ENCODE measurements at places on chromosomes 5 and 9.

- no peak for DNase-seq
Measured at GRCh38 chr9:107907255-107907654, 417.7 kb upstream of the KLF4 start.

- no peak for DNase-seq
Measured at GRCh38 chr9:251398-251797, 36.7 kb downstream of the DOCK8 start.

DNA sequence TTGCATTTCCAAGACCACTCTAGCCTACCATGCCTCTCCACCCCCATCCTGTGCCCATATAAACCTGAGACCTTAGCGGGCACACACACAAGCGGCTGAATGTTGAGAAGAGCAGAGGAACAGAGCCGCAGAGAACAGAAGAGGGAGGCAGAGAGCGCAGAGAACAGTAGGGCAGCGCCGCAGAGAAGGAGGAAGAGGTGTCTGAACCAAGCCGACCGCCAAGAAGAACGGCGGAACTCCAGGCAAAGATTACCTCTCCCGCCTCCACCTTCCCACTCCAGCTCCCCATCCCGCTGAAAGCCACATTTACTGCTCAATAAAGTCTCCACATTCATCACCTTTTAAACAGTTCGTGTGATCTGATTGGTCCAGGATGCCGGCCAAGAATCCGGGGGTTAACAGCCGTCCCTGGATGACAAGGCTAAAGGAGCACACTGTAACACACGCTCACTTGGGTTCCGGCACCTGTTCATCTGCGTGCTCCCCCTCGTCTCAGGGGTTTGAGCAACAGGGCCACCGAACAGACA lies 33.2 kb downstream of the GRIN3A start:
- DNase-seq: peak; percentile 9

DNA sequence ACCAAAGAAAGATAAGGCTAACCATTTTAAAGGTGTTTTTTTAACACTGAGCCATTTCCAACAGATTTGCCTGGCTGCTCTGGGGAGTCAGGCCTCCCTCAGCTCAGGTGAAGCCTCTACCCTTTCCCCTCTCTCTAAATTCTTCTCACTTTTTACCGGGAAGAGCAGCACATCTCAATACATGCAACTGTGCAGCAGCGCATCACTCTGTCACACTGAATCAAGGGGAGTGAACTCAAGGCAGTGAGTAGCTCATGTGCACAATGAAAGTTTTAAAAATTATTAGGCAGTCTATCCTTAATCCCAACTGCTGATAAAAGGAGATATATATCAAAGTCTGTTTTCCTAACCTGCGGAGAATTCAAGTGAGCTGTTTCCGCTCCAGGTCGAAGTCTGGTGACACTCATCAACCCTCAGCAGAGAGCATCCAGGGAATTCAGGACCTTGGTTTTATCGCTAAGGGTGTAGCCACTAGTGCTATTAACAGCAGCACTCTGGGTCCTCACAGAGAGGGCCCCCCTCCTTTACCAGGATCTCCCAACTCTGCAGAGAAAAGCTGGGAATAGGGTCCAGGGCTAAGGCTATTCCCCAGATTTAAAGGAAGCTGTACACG lies 1.0 kb downstream of the CEMIP2 start:
- DNase-seq: no peak

DNA sequence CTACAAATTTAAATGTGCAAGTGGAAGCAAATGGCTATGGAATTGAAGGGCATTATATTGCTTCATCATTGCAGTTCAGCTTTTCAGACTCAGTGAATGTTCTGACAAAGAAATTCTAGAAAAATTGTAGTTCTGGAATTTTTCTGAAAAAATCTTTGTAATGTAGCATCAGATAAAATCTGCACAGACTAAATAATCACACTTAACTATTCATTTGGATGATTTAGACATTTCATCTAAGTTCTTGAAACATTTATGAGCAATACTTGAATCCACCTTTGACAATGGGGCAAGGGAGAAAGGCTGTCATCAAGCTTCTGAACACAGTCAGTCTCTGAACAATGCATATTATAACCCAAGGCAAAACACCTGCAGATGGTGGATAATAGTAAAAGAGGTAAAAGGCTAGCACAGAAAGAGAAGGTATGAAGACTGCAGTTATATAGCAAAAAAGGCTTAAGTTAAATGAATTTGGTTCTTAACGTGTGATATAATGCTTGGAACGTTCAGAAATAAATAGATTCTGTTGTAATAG lies 1352.0 kb upstream of the NUDT12 start:
- DNase-seq: no peak

DNA sequence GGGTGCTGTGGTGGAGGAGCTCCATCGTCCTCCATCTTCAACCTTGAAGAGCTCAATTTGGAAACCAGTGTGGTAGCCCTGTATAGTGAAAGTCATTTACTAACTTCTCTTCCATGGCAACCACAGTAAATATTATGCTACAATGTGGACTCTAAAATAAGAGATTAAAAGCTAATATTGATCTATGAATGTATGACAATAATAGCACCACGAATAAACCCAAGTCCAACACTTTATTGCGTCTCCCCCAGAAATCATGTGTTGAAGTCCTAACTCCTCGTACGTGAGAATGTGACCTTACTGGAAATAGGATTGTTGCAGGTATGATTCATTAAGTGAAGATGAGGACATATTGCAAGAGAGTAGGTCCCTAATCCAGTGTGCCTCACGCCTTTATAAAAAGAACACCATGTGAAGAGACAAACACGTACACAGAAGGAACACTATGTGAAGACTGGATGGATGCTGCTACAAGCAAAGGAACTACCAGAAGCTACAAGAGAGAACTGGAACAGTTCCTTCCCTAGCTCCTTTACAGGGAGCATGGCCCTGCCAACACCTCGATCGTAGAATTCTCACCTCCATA lies 276.2 kb downstream of the PDE4D start:
- no peak for DNase-seq

- DNase-seq: no peak
Measured at GRCh38 chr5:32960340-32961058, 249.4 kb downstream of the NPR3 start.

GRCh38 chr9:109956717-109957440 lies 176.9 kb downstream of the PALM2AKAP2 start:
- DNase-seq: peak; percentile 26

DNA sequence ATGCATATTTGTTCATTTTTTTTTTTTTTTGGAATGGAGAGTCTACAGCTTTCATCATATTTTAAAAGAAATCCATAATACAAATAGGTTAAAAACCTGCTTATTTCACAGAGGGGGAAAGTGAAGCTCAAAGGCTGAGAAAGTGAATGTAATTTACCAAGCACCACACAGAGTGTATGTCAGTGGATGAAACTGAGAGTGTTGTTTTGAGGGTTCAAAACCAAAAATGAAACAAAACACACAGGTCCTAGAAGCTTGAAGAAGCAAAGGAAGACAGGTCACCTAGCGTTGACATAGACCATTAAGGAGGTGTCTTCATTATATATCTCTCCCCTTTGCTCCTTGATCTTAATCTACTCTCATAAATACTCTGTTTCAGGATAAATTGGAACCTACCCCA lies 7.5 kb downstream of the NMUR2 start:
- no peak for DNase-seq

- DNase-seq: no peak
Measured at GRCh38 chr9:3908731-3909130, 382.9 kb upstream of the RFX3 start.

- peak; percentile 7 for DNase-seq
Measured at GRCh38 chr5:171365351-171365750, 22.3 kb upstream of the NPM1 start.

GRCh38 chr5:154766558-154767281 lies 11.5 kb downstream of the LARP1 start:
- DNase-seq: no peak

DNA sequence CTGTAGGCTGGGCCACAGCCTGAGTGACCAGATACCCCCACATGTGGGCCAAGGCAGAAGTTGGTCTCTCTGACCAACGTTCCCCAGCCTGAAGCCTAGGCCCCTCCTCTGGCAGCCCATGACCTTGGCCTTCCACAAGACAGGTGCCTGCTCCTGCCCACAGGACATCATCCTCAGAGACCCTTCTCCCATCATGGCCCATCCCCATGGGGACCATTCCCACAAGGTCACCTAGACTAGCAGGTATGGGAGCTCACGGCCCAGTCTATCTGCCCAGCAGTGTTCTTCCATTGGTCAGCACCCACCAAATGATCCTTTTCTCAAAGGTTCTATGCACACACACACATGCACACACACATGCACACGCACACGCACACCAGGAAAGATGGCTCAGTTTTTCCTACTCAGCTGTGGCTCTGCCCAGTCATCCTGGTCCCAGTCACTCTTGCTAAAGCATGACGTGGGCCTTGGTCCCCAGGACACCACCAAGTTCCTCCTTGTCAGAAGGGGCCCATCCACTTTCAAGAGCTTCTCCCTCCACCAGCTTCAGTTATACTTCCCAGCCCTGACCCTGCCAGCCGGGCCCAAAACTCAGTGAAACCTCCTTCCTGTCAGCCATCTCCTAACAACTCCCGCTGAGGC lies 65.4 kb downstream of the PAX5 start:
- no peak for DNase-seq

DNA sequence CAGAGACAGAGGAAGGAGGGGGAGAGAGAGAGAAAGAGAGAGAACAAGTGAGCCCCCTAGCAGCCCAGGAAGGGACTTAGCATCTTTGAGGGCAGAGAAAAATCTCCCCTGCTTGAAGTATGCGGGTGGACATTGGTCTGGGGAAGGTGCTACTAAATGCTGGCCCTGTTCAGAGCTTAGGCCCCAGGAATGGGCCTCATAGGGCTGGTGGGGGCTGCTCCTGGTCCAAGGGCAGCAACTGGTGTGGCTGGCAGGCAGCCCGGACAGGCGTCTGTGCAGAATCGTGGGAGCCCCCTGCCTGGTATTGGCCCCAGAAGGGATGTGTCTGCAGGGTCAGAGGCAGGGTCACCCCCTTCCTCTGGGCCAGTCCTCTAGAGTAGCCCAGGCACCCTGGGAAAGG lies 47.8 kb upstream of the SUSD3 start:
- DNase-seq: no peak

DNA sequence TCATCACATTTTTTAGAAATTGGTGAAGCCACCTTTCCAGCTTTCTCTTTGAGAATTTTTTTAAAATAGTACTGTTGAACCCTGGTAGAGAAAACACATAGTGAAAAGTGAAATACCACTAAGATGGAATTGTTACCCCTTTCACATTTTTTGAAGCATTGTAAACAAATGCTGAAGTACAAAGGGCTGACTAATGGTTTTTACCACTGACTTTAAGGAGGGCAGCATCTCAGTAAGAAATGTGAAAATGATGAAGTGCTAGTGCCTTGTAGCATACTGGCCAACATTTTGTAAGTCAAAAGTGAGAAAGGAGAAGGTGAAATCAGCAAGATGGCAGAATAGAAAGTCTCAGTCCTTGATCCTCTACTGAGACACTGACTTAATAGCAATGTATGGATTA lies 320.6 kb downstream of the PJA2 start:
- DNase-seq: no peak

GRCh38 chr5:159092972-159093371 lies 6.7 kb downstream of the EBF1 start:
- DNase-seq: no peak

- DNase-seq: peak; percentile 68
Measured at GRCh38 chr5:65796269-65796668, 74.3 kb downstream of the NLN start.

DNA sequence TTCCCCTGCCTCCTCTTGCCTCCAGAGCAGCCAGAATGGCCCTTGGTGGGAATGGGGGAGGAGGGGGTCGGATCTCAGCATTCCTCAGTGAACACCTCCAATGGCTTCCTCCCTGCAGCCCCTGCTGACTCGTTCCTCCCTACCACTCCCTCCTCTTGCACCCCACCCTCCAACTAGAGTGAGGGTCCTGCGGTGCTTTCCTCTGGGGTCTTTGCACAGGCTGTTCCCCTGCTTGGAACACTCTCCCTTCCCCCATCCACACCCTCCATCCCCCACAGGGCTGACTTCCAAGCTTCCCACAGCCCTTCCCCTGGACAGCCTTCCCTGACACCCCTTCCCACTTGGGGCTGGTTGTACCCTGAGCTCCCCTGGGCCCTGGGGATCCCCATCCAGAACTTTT lies 70.4 kb upstream of the NEK6 start:
- no peak for DNase-seq

GRCh38 chr5:33944543-33945132 lies 8.5 kb downstream of the RXFP3 start:
- DNase-seq: no peak

DNA sequence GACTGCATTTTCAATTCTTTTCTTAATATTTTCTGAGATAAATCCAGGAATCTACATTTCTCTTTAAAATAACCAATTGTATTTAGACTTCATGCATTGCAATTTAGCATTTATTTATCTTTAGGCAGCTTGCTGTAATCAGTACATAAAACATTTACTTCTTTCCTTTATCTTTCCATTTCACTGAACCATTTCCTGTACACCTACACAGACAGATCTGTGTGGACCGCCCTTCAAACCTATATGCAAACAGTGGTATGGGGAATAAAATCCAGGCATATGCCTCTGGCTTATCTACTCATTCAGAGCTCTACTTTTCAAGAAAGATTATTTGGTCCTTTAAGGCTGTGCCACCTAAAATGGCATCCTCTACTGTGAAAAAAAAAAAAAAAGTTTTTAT lies 640.0 kb downstream of the MAT2B start:
- DNase-seq: no peak

- peak; percentile 66 for DNase-seq
Measured at GRCh38 chr5:140239939-140240700, 62.8 kb downstream of the PFDN1 start.

Measured in fibroblast of skin of scalp (primary cell).